Trophoblast cell (in vitro differentiated cells and primary cell): ENCODE measurements at places on chromosomes 6 and 20.

DNA sequence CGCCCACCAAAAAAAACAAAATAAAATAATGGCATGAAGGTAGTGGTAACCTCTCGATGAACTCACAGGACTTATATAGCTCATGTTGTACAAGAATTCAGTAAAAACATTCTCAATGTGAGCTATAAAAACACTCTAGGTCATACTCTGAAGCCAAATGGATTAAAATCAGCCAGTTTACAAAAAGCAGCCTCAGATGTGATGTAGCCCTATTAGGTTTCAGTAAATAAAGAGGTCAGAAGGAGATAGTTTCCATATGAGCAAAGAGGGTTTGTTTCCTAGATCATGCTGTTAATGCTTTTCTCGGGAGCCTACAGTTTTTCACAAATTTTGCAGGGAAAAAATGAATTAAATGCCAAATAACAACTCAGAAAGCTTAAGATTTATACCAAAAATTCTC is 319.5 kb upstream of the HSF2 start:
- H3K4me1 ChIP-seq = no peaks in the 10 kb centered on the region
- H3K27ac ChIP-seq = no peak overlapping the region
- H3K27me3 ChIP-seq = no peaks in the 10 kb centered on the region
- no peak overlapping the region for H3K4me3 ChIP-seq
- DNase-seq = no peak
- no peaks in the 10 kb centered on the region for H3K36me3 ChIP-seq

- H3K27me3 ChIP-seq = no peaks in the 10 kb centered on the region
- DNase-seq = peak; percentile 4
- H3K27ac ChIP-seq = no peak overlapping the region
- no peaks in the 10 kb centered on the region for H3K36me3 ChIP-seq
- no peaks in the 10 kb centered on the region for H3K4me1 ChIP-seq
- no peak overlapping the region for H3K4me3 ChIP-seq
Measured at GRCh38 chr6:104462811-104463599, 396.7 kb downstream of the HACE1 start.

DNA sequence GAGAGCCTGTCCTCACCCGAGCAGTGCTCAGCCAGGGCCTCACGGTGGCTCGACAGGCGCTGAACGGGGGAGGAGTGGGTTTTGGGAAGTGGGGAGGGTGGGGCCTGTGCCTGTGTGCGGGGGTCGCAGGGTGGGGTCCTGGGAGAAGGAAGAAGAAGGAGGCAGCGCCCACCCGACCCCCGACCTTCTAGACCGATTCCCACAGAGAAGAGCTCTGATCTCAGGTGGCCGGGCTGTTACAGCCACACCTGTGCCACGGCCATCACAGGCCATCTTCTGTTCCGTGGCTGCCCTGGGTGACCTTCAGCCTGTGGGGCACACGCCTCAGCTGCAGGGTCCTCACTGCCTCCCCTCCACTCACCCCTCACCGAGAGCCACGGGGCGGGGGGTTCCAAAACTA is 41.4 kb upstream of the GATA5 start:
- H3K4me1 ChIP-seq = no peaks in the 10 kb centered on the region
- H3K27me3 ChIP-seq = no peaks in the 10 kb centered on the region
- no peak overlapping the region for H3K27ac ChIP-seq
- no peaks in the 10 kb centered on the region for H3K36me3 ChIP-seq

DNA sequence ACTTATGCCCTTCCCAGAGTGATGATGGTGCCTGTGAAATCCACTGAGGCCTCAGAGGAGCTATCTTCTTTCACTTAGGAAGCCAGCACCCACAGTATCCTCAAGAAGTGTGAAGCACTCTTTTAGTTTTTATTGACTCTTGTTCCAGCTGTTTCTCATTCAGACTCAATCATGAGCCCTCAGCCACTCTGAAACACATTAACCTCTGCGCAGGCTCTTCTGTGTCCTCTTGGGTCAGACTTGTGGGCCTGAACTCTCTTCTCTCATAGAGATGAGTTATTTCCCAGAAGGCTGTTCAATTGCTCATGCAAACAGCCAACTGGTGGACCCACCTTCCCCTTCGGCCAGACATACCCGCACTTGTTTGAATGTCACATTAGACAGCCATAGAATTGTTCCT is 27.8 kb upstream of the PREP start:
- H3K27ac ChIP-seq = no peak overlapping the region
- H3K4me1 ChIP-seq = peaks cover 10% of the 10 kb centered on the region
- DNase-seq = no peak
- H3K27me3 ChIP-seq = no peaks in the 10 kb centered on the region

GRCh38 chr6:52305411-52305810 is 20.9 kb upstream of the MCM3 start:
- H3K27ac ChIP-seq = peak overlapping the region; percentile 96
- no peak for DNase-seq
- H3K27me3 ChIP-seq = no peaks in the 10 kb centered on the region
- H3K4me3 ChIP-seq = no peak overlapping the region
- no peaks in the 10 kb centered on the region for H3K36me3 ChIP-seq

- no peak overlapping the region for H3K27ac ChIP-seq
- H3K27me3 ChIP-seq = no peaks in the 10 kb centered on the region
- H3K4me3 ChIP-seq = no peak overlapping the region
- no peaks in the 10 kb centered on the region for H3K4me1 ChIP-seq
- peaks cover 7% of the 10 kb centered on the region for H3K36me3 ChIP-seq
Measured at GRCh38 chr6:144543006-144543871, 258.1 kb downstream of the UTRN start.

GRCh38 chr6:111871725-111872400 is 1.4 kb downstream of the FYN start:
- peak; percentile 18 for DNase-seq
- no peaks in the 10 kb centered on the region for H3K27me3 ChIP-seq
- H3K4me3 ChIP-seq = peak overlapping the region; percentile 85
- peaks cover 3% of the 10 kb centered on the region for H3K4me1 ChIP-seq
- H3K36me3 ChIP-seq = no peaks in the 10 kb centered on the region

DNA sequence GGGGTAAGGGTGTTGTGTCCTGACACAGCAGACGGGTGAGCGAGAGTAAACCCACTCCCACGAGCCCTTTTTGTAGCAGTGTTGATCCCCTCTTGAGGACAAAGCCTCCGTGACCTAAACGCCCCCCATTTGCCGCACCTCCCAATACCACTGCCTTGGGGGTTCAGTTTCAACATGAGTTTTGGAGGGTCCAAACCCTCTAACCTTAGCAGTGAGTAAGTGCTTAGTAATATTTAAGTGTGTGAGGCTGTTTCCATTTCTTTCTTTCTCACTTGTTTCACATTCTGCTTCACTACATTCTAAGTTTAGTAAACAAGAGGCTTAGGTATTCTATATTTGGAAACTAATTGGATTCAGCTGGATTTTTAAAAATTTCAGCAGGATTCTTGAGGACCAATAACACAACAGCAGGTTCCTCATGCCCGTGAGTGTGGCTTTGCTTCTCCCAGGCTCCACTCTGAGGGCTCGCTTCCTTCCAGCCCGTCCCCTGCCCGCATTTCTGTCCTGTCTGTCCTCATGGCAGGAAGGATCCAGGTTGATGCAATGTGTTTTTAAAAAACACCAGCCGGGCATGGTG is 41.2 kb downstream of the SNX9 start:
- peaks cover 3% of the 10 kb centered on the region for H3K4me1 ChIP-seq
- H3K36me3 ChIP-seq = peaks cover 5% of the 10 kb centered on the region
- H3K27ac ChIP-seq = no peak overlapping the region
- DNase-seq = peak; percentile 37

GRCh38 chr6:90126181-90126580 is 170.5 kb downstream of the BACH2 start:
- no peak overlapping the region for H3K27ac ChIP-seq
- H3K27me3 ChIP-seq = no peaks in the 10 kb centered on the region
- no peak overlapping the region for H3K4me3 ChIP-seq
- no peaks in the 10 kb centered on the region for H3K36me3 ChIP-seq

DNA sequence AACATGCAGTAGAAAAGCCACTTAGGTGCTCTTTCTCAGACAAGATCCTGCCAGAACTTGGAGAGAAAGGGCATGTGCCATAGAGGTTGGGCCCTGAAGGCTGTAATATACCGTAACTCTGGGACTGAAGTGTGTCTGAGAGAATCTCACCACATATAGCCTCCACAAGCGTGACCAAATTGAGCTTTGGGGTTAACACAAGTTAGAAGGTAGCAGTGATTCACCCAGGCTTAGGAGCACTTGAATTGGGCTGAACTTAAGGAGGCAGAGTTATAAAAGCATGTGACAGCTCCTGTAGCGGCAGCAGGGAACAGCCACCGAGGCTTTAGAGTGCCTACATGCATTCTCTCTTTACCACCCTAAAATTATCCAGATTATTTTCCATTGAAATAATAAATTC is 361.6 kb downstream of the PHF3 start:
- H3K27me3 ChIP-seq = no peaks in the 10 kb centered on the region
- H3K27ac ChIP-seq = no peak overlapping the region
- H3K36me3 ChIP-seq = no peaks in the 10 kb centered on the region

- no peak overlapping the region for H3K27ac ChIP-seq
- H3K36me3 ChIP-seq = no peaks in the 10 kb centered on the region
- H3K27me3 ChIP-seq = no peaks in the 10 kb centered on the region
- no peak overlapping the region for H3K4me3 ChIP-seq
- DNase-seq = no peak
Measured at GRCh38 chr6:81901551-81901966, 149.1 kb upstream of the TENT5A start.

DNA sequence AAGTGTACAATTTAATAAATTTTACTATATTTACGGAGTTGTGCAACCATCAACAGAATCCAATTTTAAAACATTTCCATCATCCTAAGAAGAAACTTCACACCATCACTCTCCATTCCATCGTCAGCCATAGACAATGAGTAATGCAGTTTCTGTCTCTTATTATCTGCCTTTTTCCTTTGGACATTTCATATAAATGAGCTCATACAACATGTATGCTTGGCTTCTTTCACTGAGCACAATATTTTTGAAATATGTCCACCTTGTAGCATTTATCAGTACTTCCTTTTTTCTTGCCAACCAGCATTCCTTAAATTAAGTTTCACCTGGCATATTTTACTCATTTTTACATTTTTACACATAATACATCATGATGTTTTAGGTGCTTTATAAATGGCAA is 22.7 kb upstream of the HIVEP1 start:
- no peak overlapping the region for H3K4me3 ChIP-seq
- no peaks in the 10 kb centered on the region for H3K36me3 ChIP-seq
- H3K27me3 ChIP-seq = no peaks in the 10 kb centered on the region
- H3K27ac ChIP-seq = no peak overlapping the region
- H3K4me1 ChIP-seq = no peaks in the 10 kb centered on the region

DNA sequence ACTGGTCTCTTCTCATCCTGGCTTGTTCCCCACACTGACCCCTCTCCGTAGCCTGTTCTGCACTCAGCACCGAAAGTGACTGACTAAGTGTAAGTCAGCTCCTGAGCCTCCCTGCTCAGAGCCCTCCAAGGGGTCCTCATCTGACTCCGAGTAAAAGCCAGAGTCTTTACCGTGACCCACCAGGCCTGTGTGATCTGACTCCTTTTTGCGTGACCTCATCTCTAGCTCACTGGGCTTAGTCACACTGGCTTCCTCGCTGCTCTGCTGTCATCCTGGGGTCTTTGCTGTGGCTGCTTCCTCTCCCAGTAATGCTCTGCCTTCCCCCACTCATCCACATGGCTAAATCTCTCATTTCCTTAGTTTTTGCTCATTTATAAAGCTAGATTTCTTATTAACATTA is 116.6 kb downstream of the PLCB4 start:
- no peak for DNase-seq
- H3K36me3 ChIP-seq = no peaks in the 10 kb centered on the region
- no peak overlapping the region for H3K4me3 ChIP-seq
- H3K27ac ChIP-seq = no peak overlapping the region

DNA sequence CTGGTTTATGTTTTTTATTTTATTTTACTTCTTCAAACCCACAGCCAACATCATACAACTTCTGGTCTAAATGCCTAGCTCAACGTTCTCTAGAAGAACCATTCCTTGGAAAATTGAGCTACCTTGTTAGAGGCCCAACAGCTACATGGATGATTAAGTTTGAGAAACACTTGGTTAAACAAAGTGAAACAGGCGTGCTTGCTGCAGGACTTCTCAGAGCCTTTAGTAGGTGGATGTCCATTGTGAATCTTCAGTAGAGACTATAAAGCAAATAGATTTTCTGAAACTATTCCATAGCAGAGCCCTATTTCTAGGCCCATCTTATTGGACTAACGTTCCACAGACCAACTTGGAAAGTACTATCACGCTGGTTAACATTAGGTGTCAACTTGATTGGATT is 51.3 kb downstream of the BCAS1 start:
- H3K27ac ChIP-seq = no peak overlapping the region
- no peak for DNase-seq
- H3K27me3 ChIP-seq = no peaks in the 10 kb centered on the region
- no peaks in the 10 kb centered on the region for H3K4me1 ChIP-seq
- no peaks in the 10 kb centered on the region for H3K36me3 ChIP-seq

DNA sequence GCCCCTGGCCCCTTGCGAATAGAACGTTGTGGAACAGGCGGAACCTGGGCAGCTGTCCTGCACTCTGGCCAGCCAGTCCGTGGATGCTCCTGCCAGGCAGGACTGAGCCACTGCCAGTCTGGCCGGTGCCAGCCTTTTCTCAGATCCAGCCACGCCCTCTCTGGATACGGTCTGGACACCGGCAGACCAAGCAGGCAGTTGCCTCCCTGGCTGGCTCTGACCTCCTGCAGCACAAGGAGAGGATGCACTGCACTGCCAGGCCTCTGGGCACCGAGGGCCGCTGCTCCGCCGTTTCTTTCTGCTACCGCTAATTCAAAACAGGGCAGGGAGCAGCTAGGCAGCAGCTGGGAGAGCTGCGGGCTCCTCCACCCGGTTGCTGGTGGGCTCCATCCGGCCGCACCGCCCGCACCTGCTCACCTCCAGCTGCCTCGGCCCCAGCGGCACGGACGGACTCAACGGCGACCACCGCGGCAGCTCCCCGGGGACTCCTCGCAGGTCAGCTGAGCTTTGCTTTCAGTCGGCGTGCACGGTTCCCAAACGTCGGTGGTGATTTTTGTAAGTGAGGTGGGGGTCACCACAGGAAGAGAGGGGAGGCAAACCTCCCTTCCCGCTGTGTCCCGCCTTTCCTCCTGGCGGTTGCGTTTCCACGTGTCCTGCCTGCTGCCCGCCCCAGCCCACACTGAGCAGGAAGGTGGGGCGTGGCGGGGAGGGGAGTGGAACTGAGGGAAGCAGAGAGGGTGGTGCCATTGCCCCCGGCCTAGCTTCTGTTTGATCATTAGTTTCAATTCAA is 30.3 kb upstream of the AFDN start:
- no peak overlapping the region for H3K4me3 ChIP-seq

DNA sequence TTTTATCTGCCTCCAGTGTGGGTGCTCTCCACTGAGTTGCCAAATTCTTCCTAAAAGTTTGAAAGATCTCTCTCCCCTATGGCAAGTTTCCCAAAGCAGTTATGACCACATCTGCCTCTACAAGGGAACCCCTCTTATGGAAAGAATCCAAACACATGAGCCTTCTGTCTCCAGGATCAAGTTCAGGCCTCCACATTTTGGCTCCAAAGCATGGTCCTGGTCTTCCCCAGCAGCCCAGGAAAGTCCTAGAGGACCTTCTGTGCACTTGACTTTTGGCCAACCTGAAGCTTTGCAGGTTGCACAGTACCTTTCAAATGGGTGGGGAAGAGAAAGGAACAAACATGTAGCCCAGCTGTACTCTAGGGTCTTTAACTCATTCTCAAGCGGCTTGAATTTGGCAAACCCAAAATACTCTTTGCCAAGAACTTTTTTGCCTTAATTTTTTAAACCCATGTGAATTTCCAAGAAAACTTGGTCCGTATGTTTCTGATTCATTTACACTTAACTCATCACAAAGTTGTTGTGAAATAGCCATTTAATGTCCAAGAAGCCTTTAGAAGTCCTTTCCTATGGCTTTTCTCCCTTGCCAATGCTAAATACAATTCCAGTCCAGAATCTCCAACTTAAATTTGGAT is 240.1 kb upstream of the TBX18 start:
- H3K4me3 ChIP-seq = no peak overlapping the region
- no peaks in the 10 kb centered on the region for H3K4me1 ChIP-seq
- no peak overlapping the region for H3K27ac ChIP-seq
- no peaks in the 10 kb centered on the region for H3K36me3 ChIP-seq

GRCh38 chr20:57473246-57474048 is 51.5 kb downstream of the CTCFL start:
- DNase-seq = peak; percentile 1
- no peak overlapping the region for H3K4me3 ChIP-seq
- H3K27me3 ChIP-seq = no peaks in the 10 kb centered on the region
